ENCODE measurements at places on chromosomes 6 and 20.

DNA sequence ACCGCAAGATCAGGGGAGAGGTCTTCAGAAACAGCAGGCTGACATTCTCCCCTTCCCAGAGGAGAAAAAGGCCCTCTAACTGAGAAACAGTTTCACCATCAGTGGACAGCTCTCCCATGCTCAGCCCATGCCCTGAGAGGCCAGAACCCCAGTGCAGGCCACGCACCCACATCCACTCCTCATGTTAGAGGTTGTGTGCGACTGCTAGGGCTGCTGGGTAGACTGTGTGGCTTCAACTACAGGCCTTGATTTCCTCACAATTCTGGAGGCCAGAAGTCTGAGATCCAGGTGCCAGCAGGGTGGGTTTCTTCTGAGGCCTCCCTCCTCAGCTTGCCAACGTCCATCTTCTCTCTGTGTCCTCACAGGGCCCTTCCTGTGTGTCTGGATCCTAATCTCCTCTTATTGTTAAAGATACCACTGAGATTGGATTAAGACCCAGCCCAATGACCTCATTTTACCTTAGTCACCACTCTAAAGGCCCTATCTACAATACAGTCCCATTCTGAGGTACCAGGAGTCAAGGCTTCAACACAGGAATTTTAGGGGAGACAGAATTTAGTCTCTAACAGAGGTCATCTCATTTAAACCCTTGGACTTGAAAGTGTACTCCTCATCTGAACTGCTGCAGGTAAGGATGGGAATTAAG, 67.7 kb upstream of the CD93 start:
- DNase-seq, result no peak

DNA sequence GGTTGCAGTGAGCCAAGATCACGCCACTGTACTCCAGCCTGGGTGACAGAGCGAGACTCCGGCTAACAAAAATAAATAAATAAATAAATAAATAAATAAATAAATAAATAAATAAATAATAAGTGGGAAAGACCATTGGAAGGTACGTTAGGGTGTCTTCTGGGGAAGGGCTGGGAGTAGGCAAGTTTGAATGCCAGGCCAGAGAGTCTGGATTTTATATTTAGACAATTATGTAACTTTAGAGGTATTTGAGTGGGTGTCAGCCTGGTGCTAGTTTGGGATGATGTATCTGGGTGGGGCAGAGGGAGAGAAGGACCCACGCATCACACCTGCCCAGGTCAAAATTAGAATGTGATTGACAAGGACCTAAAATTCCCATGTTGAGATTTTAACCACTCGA, 108.5 kb upstream of the PRND start:
- no peak for DNase-seq

DNA sequence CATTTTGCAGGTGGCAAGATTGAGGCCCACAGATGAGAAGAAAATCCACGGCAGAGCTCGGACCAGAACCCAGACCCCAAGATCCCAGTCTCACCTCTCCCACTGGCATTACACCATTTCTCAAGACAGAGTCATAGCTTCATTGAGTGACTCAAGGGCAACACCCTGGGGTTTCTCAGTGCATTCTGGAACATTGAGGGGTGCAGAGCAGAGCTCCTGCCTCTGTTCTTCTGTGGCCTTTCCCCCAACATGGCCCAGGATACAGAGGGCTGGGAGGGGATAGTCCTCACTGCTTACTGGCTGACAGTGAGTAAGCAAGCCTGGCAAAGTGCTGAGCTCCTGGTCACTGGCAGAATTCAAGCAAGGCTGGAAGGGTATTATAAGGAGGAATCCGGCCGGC, 74.0 kb downstream of the MDGA1 start:
- no peak for DNase-seq

DNA sequence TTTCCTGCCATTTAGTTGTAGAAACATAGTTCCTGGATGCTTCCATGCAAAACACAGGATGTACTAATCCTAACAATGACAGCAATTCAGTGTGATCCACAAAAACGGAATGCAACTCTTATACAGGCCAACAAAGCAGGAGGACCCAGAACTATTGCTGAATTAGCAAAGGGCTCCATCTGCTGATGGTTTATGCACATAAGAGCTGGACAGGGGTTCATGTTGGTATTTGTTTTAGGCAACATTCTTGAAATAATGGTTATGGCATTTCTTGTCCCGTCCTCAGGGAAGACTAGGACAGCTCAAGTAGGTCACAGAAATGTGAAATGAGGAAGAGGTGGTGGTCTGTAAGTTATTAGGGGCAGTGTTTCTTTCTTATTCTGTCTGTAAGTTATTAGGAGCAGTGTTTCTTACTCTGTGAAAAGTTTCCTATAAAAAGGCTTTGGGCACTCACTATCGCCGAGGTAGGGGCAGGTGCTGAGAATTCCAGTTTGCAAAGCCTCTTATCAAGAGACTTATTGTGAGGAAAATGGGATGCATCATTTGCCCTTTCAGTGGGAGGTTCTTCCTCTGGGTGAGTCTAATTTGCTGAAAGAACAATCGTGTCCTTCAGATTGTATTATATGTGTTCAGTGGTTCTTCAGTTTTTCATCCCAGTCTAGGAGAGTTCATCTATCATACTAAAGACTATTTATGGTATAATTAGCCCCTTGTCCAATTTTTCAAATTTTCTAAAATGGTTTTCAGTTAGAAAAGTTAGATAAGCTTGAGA, 171.1 kb downstream of the MCHR2 start:
- peak; percentile 21 for DNase-seq

DNA sequence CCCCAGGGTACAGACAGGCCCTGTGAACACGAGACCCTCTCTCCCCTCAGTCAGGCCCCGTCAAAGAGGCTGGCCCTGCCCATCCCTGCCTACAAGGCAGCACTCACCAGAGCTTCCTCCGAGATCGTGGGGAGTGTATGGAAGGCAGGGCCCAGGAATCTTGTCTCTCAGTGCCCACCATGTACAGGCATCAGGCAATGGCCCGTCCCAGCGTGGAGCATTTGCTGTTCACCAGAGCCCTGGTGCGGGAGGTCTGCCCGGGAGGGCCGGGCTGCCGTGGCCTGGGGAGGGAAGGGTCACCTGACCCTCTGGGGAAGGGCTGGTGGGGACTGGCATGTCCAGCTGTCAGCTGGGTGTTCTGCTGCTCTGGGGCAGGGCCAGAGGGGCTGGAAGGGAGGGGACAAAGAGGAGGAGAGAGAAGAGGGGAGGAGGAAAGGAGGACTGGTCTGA, at the start of gene IP6K3:
Gene IP6K3 (minus strand): TSS at position 255 of the 450 bp plus-strand sequence. CDS start 11,429 bp downstream, outside the sequence.
- no peak for DNase-seq

- no peak for DNase-seq
Observed at GRCh38 chr20:34110025-34110744, 1.9 kb downstream of the EIF2S2 start.

DNA sequence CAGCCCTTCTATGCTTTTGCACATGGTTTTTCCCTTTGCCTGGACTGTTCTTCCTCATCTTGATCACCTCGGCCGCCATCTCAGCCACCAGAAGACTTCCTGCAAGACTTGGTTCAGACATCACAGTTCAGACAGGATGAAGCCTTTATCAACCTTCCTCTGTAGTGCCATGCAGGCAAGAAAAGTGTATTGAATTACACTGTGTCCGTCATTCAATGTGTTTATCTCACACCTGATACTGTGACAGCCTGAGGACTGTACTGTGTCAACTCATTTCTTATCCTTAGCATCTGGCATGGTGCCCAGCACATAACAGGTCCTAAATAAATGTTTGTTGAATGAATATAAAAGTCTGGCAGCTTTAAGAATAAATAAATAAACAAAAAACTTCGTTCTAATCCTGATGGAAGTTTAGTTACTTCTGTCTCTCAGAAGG, 133.3 kb upstream of the MAN1A1 start:
- no peak for DNase-seq

DNA sequence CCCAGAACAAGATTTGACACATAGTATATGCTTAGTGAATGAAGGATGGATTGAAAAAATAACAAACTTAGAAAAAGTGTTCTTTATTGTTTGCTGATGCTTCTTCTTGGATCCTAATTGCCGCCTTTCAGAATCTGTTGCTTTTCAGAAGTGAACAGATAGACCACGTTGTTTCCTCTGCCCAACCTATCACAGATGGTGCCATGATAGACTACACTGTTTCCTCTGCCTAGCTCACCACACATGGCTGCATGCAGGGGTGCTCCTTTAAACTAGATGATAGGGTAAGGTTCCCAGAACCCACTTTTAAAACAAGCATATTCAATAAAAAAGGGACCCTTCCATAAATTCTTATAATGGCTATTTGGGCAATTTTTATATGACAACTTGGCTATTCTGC, 4.6 kb upstream of the RGS17 start:
- DNase-seq, result no peak

DNA sequence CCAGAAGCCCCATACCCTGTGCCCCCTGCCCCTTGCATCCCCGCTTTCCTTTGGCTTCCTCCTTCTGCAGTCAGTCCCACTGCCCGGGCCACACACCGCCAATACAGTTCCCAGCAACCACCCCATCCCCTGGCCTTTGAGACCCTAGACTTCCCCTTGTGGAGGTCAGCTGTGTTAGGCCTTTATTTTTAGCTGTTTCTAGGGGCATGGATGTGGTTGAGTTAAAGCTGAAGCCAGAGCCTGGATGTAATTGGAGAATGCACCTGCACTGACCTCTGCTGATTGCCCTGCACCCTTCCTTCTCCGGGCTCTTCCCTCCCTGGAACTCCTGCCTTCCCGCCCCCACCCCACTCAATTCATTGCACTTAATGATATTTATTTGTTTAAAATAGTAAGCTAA, 33.9 kb downstream of the LYRM2 start:
- no peak for DNase-seq
